ENCODE measurements at places on chromosomes 4 and X. TPM values are rescaled to one million over a fixed set of nuclear protein-coding genes. Genes with fewer than 3 reads are reported as not detected.

Gene TIMM17B
- 26.5 TPM for total RNA-seq

Gene MAGEB2
- total RNA-seq = not detected

Gene PDZD4
- 0.56 TPM for total RNA-seq

Gene NHS
- 2.3 TPM for total RNA-seq

Gene EFNB1
- total RNA-seq = 40.8 TPM

Measured in regular cardiac myocyte (primary cell).